CD4-positive, alpha-beta T cell treated with Interleukin-2 at 100 ng/mL for 4 hours (primary cell): ENCODE measurements at places on chromosomes 7 and 10.
A peak's percentile ranks its signal among the peaks of the same experiment; 100 is the strongest.

- no peak for DNase-seq
Measured at GRCh38 chr7:105399043-105399725, 10.5 kb upstream of the SRPK2 start.

- no peak for DNase-seq
Measured at GRCh38 chr10:112593023-112593422, 146.0 kb downstream of the VTI1A start.

DNA sequence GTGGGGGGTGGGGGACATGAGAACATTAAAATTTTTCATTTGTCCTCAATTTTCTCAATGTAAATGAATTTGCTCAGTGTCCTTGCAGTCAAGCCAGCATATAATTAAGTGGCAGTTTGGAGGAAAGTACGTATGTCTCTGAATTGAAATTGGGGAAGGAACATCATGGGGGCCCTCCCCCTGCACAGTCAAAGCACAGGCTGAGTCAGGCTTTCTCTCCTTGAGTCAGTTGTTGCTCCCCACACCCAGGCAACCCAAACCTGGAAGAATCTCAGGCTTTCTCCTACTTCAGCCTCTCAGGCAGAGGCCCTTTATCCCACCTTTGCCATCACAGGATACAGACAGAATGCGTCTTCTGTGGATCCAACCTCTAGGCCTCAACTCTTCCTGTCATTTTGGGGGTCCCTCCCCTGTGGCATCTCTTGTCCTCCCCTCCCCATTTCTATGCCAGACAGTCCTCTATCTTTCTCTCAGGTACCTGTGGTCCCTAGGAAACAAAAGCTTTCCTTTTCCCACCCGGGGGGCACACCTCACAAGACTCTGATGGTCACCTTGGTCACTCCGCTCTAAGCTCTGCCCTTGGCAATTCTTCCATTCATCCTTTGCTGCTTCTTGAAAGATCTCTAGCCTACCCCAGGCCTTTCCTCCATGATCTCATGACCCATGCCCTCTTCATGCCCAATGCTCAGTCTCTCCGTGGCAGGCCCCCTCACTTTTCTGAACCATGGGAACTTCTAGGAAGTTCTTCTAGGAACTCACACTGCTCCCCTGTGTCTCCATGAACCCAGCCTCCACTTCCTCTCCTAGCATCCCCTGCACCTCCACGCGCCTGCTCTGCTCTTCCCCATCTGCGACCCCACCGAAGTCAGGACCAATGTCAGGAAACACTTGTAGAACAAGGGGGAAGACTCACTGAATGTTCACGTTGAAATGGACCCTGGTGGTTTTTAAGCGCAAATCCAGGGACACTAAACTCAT lies 40.4 kb downstream of the CREB3L2 start:
- no peak for DNase-seq

DNA sequence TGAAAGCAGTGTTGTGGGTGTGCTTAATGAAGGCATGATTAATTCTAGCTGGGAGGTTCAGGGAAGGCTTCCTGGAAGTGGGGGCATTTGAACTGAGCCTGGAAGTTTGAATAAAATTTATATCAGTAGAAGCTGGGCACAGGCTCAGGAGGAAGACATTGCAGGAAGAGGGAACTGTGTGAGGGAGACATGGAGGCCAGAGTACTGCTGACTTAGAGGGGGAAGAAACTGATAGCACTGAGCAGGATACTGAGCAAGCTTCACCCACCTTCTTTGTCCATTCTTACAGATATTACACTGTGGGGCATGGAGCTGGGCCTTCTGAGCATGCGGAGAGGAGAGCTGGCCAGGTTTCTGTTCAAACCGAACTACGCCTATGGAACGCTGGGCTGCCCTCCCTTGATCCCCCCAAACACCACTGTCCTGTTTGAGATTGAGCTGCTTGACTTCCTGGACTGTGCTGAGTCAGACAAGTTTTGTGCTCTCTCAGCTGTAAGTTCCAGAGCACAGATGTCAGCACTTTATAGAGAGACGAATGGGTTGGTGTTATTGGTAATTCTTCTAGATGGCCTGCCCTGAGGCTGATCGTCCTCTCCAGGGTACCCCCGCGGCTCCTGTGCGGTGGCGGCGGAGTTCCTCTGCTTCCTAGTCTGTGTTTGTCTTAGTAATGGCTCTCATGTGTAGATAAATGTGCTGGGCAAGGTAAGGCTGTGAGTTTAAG lies 2.1 kb downstream of the FKBP6 start:
- no peak for DNase-seq

- DNase-seq = no peak
Measured at GRCh38 chr7:137492889-137493288, 149.4 kb upstream of the PTN start.

DNA sequence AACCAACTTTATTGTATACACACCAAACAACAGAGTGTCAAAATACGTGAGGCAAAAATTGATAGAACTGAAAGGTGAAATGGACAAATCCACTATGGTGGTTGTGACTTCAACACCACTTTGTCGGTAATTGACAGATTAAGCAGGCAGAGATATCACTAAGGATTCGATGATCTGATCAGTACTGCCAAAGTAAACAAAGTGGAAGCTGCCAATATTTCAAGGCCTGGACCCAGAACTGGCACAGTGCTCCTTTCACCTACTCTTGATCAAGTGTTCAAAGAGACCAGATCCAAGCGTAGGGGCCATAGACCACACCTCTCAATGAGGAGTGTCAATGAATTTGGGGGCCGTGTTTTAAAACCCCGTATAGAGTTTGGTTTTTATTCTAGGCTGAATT lies 167.0 kb downstream of the CDK14 start:
- DNase-seq = no peak

GRCh38 chr7:101632641-101633040 lies 3.5 kb upstream of the MYL10 start:
- DNase-seq = no peak

- DNase-seq = no peak
Measured at GRCh38 chr10:10460451-10460850, 557.2 kb upstream of the CELF2 start.

DNA sequence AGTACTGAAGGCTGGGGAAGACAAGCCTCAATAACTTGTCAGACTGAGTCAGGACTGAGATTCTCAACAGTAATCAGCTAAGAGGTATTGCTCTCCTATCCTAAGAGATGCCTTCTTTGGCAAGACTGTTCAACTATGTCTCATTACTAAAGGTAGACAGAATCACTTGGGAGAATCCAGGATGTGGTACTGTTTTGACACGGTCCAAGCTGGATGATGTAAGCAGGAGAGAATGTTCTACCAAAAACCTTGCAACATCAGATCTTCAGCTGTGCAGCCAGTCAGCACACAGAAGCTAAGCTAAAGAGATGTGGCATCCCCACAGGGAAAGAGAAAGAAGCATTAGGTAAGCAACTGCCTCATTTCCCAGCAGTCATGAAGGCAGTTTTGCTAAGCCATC lies 391.4 kb downstream of the NRG3 start:
- no peak for DNase-seq

DNA sequence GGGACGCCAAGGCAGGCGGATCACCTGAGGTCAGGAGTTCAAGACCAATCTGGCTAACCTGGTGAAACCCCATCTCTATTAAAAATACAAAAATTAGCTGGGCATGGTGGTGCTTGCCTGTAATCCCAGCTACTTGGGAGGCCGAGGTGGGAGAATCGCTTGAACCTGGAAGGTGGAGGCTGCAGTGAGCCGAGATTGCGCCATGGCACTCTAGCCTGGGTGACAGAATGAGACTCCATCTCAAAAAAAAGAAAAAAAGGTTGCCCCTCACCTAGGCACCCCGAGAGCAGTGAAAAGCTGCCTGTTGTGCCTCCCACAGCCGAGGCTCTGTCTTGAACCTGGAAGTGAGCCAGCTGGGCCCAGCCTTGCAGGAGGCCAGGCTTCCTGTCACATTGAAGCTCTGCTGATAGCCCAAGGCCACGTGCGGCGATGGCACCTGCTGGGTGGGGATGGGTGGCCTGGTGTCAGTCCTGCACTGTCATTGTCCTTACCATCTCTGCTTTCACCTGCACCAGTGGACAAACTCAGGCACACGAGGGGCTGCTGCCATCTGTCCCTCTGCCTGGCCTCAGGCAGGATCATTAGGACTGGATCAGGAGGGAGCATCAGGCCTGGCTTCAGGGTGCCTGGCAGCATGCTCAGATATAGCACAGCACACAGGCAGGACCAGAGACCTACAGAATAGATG lies 37.8 kb downstream of the DNAJB12 start:
- peak; percentile 55 for DNase-seq

GRCh38 chr10:43627942-43628341 lies 20.7 kb downstream of the ZNF32 start:
- DNase-seq = no peak

GRCh38 chr10:118266098-118266748 lies 75.9 kb downstream of the FAM204A start:
- DNase-seq = no peak

DNA sequence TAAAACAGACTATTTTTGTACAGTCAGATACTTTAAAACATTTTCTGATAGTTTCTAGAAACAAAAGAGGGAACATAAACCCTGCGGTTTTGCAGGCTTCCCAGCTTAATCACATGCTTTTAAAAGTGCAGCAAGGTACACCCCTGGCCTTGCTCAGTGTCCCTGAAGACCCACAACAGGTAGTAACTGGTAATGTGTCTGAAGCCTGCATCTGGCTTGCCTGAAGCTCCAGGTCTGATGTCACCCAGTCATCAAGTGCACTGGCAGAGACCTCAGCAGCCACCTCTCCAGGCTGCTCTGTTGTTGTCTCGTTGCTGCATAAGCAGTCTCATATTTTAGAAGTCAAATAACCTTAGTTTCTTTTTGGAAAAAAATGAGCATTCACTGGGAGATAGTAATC lies 376.1 kb upstream of the MTPN start:
- no peak for DNase-seq

DNA sequence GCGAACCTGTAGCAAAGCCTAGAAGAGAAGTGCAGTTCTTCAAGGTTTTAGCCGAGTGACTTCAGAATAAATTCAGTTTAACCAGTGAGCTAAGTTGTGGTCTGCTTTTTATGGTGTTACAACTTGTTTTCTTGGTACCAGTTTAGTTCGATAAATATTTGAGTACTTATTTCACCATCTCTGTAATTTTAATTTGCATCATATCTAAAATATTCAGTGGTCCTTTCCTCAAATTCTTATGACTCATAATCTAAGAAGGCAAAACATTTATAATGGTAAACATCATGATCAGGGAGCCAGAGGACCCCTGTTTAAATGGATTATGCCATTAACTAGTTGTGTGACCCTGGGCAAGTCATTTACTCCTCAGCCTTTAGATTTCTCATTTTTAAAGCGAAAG lies 4.1 kb upstream of the BMPER start:
- no peak for DNase-seq

DNA sequence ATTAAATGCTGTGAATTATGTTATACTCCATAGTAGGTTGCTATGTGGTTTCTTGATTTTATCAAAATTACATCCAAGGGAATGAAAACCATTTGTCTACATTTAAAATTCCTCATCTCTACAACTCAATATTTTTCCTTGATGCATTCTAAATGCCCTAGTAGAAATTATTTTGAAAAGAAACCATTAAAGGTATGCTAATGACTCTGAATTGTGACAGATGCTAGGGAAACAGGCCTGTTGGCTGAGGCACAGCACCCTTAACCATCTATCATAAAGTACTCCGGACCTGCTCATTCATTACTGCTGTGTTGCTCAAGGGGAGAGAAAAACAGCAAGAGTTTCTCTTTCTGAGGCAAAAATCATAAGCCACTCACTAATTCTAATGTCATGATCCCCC lies 131.2 kb downstream of the CHCHD3 start:
- no peak for DNase-seq

DNA sequence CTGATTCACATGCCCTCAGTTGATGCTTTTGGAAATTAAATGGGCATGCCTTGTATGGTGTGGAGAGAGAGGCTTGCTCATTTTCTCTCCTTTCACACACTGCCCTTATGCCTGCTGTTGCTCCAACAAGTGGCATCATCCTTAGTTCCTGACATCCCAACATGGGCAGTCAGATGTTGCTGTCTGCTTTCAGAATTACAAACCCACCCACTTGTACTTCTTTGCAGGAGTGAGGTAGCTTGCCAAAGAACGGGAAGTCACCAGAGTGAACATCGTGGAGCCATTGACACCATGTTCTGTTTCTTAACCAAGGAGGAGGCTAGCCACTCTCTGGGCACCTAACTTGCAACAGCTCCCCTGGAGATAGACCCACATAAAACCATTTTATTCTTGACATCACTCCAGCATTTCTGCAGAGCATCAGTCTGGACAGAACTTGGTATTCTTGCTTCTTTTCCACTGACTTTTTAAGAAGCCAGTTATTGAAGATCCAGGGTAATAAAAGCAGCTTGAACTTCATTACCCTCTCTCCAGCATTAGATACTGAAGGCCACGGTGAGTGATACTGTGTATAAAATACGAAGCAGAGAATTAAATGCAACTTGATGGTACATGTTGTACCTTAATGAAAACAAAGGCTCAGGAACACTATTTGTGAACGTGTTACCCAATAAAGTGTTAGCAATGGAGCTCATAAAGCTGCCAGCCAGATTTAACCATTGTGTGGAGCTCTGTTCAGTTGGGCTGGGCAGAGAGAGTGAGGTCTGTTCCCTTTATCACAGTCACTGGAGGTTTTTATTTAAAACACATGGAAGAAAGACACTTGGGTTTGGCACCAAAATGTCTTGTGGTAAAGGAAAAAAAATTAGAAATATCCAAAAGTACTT lies 195.8 kb upstream of the HABP2 start:
- no peak for DNase-seq

DNA sequence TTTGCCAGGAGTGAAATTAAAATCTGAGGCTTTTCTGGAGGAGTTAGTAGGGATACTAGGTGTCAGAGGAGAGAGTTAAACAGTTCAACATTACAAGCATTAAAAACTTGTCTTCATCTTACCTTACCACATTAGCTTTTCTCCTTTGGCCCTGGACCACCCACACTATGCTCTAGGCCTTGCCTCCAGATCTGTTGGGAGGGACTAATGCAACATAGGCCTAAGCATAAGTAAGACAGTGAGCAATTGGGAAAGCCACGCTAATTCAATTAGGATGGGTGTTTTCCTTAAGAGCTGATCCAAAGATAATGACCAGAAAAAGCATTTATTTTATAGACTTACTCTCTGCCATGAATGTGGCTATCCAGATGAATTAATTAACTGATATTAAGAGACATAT lies 158.9 kb downstream of the ELMO1 start:
- no peak for DNase-seq

DNA sequence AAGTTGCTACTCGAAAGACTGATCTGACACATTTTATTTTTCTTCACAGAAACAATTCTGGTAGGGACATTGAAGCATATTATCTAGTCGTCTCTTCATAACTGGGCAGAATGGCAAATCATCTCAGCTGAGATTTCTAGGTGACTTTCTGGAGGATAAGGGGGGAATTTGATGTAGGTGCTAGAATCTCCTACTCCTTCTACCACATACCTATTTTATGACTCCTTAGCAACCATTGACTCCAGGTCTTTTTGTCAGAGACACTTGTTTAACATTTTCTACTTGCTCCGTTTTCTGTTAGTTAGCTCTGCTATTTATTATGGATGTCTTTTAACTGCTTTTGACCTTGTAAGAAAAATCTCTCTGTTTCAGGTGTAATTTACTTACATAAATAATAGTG lies 380.9 kb upstream of the SEMA3C start:
- no peak for DNase-seq

GRCh38 chr10:34804306-34804705 lies 10.8 kb downstream of the PARD3 start:
- no peak for DNase-seq
